ENCODE measurements at places on chromosomes 16 and 17. TPM values are rescaled to one million over a fixed set of nuclear protein-coding genes. Genes with fewer than 3 reads are reported as not detected.

The ARRB2 gene
- 9.2 TPM for total RNA-seq

The DNASE1L2 gene
- total RNA-seq, result 1.2 TPM

The CACNG1 gene
- not detected for total RNA-seq

The CRHR1 gene
- not detected for total RNA-seq

The TMEM114 gene
- not detected for total RNA-seq

The AMZ2 gene
- 78.2 TPM for total RNA-seq

The C17orf67 gene
- total RNA-seq, result 0.73 TPM

The PABPN1L gene
- total RNA-seq, result not detected

The ATP2A3 gene
- 0.37 TPM for total RNA-seq

The SLC16A3 gene
- total RNA-seq, result 64.7 TPM

The RTN4RL1 gene
- 0.20 TPM for total RNA-seq

The C17orf58 gene
- total RNA-seq, result 14.3 TPM

The TCAP gene
- total RNA-seq, result not detected

The KRTAP3-2 gene
- not detected for total RNA-seq

The KRTAP4-4 gene
- not detected for total RNA-seq

The MEIOB gene
- not detected for total RNA-seq

Data from subcutaneous preadipocyte (primary cell).